ENCODE measurements at places on chromosomes 4 and X. TPM values are rescaled to one million over a fixed set of nuclear protein-coding genes. Genes with fewer than 3 reads are reported as not detected.

GAGE12F gene
- total RNA-seq, result not detected

MUC7 gene
- not detected for total RNA-seq

DNAAF6 gene
- not detected for total RNA-seq

ASB12 gene
- total RNA-seq, result 0.17 TPM

MID1 gene
- total RNA-seq, result 26.5 TPM

SPATA4 gene
- total RNA-seq, result not detected

MAMLD1 gene
- 0.32 TPM for total RNA-seq

All from bronchial smooth muscle cell (primary cell).